Karpas-422 (cell line): ENCODE measurements at places on chromosomes 3 and 15. TPM values are rescaled to one million over a fixed set of nuclear protein-coding genes. Genes with fewer than 3 reads are reported as not detected.

Gene DCBLD2
- total RNA-seq = 0.18 and 0.22 TPM in 2 replicates

Gene NEO1
- 5.5 and 7.6 TPM in 2 replicates for total RNA-seq

Gene PIERCE2
- 6.9 and 12.4 TPM in 2 replicates for total RNA-seq

- no peak for DNase-seq
Measured at GRCh38 chr15:88342666-88343065, 86.1 kb upstream of the NTRK3 start.

DNA sequence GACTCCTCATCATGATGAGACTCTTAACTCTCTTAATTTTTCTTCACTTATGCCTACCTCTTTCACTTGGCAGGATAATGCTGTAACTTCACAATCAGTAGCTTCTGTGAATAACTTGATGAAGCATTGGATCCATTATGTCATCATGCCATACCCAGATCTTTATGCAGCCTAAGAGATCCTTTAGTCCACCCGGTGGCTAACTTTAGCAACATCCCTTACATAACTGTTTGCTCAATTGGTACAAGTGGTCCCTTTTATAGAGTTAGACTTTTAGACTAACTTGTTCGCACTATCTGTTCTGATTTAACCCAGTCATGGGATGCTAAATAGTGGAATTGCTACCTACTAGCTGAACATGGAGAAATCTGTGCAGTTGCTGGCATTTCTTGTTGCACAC lies 184.5 kb downstream of the USP13 start:
- no peak for DNase-seq

Gene TNFSF10
- not detected in 2 replicates for total RNA-seq

Gene TERC
- total RNA-seq = 1,199 and 1,851 TPM in 2 replicates

GRCh38 chr15:49751751-49752150 lies 130.9 kb downstream of the DTWD1 start:
- no peak for DNase-seq

Gene PKM
- 869 and 996 TPM in 2 replicates for total RNA-seq

DNA sequence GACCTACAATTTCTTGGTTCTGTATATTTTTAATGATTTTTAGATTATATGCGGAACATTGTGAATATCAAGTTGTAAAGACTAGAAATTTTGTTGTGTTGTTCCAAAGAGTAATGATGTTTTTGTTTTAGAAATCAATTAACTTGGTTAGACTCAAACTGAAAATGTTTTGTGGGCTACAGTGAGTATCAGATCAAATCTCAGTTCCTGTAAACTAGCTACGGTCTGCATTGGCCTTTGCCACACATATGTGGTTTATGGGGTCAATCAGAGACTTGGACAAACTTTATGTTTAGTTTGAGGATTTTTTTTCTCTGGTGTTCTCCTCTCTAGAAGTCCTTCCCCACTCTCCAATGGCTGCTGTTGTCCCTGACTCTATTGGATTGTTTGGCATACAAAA lies 308.0 kb upstream of the THRB start:
- DNase-seq = no peak

Gene HYKK
- total RNA-seq = 0.47 and 1.2 TPM in 2 replicates

Gene FBXO40
- not detected in 2 replicates for total RNA-seq
